ENCODE measurements at places on chromosomes 16 and 17. TPM values are rescaled to one million over a fixed set of nuclear protein-coding genes. Genes with fewer than 3 reads are reported as not detected.

GRCh38 chr16:4322121-4323052 lies 6.5 kb downstream of the GLIS2 start:
- no peak for ATAC-seq

DNA sequence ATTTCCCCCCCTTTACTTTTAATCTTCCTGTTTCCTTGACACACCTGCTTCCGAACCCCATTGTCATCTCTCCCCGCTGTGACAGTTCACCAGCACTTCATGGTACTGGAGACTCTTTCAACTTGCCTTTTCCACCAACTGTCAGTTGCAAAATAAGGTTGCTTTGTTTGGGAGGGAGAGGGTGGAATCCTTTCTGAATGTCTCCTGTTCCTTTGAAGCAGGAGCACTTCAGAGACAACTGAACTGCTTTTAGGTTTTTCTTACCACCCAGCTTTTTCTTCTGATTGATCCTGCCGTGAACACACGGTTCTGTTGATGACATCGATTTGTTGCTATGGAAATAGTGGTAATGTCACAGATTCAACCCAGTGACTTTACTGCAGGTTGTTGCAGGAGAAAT lies 42.0 kb downstream of the RPA1 start:
- no peak for ATAC-seq

- ATAC-seq = peak; percentile 54
Observed at GRCh38 chr16:68257906-68258800, 6.2 kb upstream of the SLC7A6 start.

DNA sequence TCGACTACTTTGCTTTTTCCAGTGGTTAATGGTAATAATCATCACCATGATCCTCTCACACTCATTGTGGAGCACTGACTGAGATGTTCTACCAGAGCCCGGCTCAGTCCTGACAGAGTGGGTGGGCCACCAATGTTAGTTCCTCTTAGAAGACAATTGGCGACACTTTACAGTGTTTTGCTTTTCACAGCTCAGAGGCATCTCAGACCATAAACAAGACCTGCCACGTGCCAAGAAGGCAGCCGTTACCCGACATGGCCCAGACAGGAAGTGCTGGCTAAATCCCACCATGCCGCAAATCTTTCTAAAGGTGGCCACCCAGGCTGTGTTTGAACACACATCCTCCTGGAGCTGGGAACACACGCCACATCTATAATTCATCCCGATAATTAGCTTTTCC lies 103.7 kb downstream of the XYLT1 start:
- no peak for ATAC-seq

GRCh38 chr17:62219221-62219899 lies 154.3 kb upstream of the MED13 start:
- no peak for ATAC-seq

- peak; percentile 51 for ATAC-seq
Observed at GRCh38 chr17:14926526-14927122, 338.5 kb downstream of the PMP22 start.

THOC6 gene
- 21.3 TPM for total RNA-seq

GNG13 gene
- not detected for total RNA-seq
